A172 (cell line): ENCODE measurements at places on chromosomes 1 and 21. TPM values are rescaled to one million over a fixed set of nuclear protein-coding genes. Genes with fewer than 3 reads are reported as not detected.

Gene GNB1
- total RNA-seq: 39.2 and 44.0 TPM in 2 replicates

Gene LYPD8
- 0.46 and 1.4 TPM in 2 replicates for total RNA-seq

Gene HMGCS2
- not detected in 2 replicates for total RNA-seq

Gene SPRR4
- not detected in 2 replicates for total RNA-seq

Gene KCNJ6
- not detected in 2 replicates for total RNA-seq
